ENCODE measurements at places on chromosomes 5 and 9. TPM values are rescaled to one million over a fixed set of nuclear protein-coding genes. Genes with fewer than 3 reads are reported as not detected.

DNA sequence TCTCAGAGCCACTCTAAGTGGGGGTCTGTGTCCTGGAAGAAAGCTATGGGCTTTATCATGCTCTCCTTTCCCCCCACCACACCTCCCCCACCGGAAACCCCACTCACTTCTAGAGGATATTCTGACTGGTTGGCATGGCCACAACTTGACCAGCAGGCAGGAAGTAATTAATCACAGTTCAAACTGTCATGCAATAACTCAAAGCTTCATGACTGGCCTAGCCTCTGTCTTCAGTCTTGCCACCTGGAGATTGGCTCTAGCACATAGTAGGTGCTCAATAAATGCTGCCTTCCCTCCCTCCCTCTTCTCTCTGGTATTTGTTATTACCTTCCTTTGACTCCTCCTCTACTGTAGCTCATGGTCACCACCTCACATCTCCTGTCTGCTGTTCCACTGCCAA, 124.7 kb downstream of the GABBR2 start:
- DNase-seq, result no peak

GRCh38 chr9:121340676-121341392, 29.2 kb downstream of the STOM start:
- DNase-seq, result no peak

GRCh38 chr5:65837139-65837538, 89.2 kb upstream of the ERBIN start:
- no peak for DNase-seq

TPD52L3 gene
- not detected for total RNA-seq
